ENCODE measurements at places on chromosomes 3 and 15. TPM values are rescaled to one million over a fixed set of nuclear protein-coding genes. Genes with fewer than 3 reads are reported as not detected.

Gene UROC1
- total RNA-seq = not detected

Gene TRAT1
- total RNA-seq = 0.98 TPM

Gene FBXL2
- total RNA-seq = 5.9 TPM

Gene PRSS50
- total RNA-seq = not detected

Gene CACNA2D3
- 17.2 TPM for total RNA-seq

Gene CAMK1
- total RNA-seq = 42.5 TPM

Gene REC114
- total RNA-seq = not detected

Gene TTLL13
- not detected for total RNA-seq

Gene UTS2B
- 1.7 TPM for total RNA-seq

Gene AKAP13
- total RNA-seq = 177 TPM

DNA sequence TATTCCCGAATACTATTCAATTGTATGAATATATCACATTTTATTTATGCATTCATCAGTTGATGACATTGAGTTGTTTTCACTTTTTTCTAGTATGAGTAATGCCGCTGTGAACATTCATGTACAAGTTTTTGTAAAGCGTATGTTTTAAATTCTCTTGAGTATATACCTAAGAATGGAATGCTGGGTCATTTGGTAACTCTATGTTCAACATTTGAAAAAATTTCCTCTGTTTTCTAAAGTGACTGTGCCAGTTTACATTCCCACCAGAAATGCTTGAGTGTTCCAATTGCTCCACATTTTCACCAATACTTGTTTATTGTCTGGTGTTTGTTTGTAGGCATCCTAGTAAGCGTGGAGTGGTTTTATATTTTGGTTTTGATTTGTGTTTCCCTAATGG lies 144.5 kb downstream of the EPHA6 start:
- no peak for DNase-seq

- DNase-seq = no peak
These were observed 1029.5 kb upstream of the NR2F2 start for GRCh38 chr15:95300958-95301357.

DNA sequence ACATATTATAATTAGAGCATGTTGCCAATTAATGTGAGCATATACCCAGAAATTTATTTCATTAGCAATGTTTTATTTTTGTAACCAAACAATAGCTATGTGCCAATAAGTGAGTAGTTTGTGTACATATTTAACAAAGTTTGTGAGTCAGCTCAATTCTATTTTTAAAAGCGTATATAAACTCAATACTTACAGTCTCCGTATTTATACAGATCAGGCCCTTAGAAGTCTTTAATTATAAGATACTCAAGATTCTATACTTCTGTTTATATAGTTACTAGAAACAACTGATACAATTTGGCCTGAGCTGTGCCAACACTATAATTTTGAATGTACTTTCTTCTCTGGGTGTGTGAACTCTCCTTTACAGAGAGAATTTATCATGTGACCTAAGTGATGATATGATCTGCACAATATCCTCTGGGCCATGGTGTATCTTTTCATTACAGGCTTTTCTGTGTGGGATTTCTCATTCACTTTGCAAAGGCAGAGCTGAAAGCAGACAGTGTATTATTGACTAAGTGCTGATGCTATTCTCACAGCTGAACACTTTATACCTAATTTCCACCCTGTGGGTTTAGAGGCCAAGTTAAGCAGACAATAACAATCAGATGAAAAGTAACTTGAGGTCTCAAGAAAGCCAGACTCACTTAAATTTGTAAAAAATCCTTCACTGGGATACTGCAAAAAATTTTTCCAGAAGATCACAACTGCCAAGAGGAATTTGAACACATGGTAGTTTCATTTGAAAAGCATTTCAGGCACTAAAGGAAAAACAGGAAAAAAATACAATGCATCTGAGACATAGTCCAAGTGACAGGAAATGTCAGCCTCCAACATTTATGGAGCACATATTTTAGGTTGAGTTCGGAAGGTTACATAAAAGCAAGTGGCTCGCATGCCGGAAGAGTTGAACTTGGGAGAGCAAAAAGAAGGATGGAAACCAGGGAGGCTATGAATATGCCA lies 277.9 kb upstream of the SEMA6D start:
- DNase-seq = no peak

- no peak for DNase-seq
These were observed 77.0 kb downstream of the PGPEP1L start for GRCh38 chr15:98930576-98930975.

DNA sequence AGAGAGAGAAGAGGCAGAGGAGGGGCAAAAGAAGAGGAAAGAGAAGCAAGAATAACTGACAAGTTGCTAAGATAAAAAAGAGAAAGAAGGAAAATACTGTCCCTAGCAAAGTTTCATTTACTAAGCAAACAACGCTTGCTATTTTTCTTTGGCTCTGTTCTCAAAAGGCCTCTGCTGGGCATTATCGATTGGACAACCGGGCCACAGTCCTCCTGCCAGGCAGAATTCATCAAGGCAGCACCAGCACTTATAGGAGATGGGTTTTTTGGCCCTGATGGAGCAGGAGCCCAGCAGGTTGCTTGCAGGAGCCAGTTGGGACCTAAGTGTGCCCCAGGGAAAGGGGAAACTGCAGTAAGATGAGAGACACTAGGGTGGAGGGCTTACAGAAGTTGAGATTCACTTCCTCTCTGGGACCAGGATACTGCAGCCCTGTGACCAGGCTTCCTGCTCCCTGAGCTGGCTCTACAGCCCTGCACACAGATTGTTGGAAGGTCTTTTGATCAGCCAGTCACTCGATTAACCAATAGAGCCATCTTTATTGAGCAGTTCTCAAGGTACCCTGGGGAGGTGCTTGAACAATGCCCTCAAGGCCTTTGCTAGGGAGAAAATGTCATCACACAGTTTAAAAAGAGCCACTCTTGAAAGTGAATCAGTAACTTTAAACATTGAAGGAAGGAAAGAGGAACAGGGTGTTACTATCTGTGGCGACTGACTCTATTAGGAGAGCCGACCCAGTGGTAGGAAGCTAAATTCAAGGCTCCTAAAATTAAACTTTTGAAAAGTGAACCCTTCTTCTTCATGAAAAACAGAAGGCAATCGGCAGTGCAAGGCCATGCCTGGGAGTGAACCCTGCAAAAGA lies 28.8 kb upstream of the GLCE start:
- no peak for DNase-seq

- no peak for DNase-seq
These were observed 304.9 kb upstream of the WNT5A start for GRCh38 chr3:55792009-55792408.

- no peak for DNase-seq
These were observed 2.4 kb upstream of the MYZAP start for GRCh38 chr15:57589281-57589680.

- no peak for DNase-seq
These were observed 58.6 kb upstream of the MNS1 start for GRCh38 chr15:56523521-56523920.

DNA sequence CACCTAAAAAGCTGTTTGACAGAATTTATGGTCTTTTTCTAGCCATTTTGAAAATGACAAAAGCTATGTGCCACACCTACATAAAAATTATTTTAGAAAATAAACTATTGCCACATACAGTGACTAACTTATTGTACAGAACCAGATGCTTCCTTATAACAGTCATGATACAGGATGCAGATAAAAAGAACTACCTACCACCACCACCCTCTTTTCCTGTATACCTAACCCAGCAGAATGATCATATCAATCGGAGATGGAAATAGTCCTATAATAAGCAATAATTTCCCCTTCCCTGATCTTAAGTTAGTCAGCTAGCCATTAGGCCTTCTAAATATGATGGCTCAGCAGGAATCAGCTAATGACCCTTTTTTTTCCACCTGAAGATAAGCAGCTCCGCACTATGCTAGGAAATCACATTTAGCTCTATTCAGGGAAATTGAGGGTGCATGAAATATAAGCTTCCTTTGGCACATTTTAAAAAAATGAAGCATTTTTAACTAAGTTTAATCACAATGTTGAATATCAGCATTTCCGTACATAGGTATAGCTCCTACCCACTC lies 155.5 kb upstream of the SETMAR start:
- no peak for DNase-seq

GRCh38 chr3:30340500-30340899 lies 265.9 kb upstream of the TGFBR2 start:
- DNase-seq = no peak

GRCh38 chr3:113758389-113759024 lies 11.7 kb downstream of the ATP6V1A start:
- no peak for DNase-seq

GRCh38 chr3:82773207-82773606 lies 1011.8 kb upstream of the GBE1 start:
- DNase-seq = no peak

DNA sequence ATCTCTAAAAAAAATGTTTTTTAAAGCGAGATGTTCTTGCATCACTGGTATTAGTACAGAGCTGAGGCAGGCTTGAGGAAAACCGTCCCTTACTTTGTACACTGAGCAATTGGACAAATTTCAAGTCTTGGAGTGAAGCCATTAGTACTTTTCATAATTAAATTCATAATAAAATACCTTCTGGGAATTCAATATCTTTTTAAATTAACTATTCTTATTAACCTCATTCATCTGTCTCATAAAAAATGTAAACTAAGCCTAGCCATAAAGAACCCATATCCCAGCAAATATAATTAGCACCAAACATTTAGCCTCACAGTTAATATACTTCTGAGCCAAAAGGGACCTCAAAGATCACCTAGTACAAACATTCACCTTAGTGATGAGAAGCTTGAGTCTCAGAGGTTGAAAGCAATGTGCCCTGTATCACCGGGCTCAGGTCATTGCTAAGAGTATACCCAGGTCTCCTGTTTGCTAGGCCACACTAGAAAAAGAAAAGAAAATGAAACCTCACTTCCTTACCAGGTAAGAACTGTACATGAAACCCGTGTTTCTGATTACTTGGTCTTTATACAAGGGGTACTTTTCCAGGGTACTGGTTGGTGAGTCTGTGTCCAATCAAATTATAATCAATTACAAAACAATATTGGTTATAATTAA lies 192.5 kb downstream of the ADAMTS9 start:
- no peak for DNase-seq

GRCh38 chr3:127613406-127613805 lies 15.2 kb downstream of the MCM2 start:
- DNase-seq = no peak

DNA sequence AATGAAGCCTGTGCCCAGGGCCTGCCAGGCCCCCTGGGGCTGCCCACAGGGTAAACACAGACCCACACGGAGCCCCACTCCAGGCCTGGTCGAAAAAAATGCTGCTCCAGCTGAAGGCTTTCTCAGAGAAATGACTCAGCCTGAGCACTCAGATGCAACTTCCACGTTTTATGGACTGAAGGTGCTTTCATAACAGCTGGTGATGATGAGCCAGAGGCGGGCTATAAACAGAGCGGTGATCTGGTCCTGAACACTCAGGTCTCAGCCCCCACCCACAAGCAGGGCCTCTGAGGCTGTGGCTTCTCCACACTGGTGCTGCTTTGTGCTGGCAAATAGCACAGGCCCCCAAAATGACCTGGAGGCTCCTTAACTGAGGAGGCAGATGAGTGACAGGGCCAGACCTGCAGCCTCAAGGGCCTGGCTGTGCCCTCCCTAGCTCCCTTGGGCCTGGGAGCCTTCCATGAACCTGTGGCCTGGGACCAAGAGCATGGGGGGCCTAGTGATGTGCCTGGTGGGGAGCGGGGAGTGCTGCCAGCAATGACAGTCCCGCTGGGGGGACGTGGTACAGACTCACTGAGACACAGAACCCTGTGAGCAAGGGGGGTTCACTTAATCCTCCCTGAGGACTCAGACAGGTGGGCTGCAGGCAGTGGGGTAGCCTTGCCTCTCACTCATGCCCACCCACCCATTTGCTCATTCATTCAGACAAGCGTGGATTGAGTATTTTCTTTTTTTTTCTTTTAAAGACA lies 23.0 kb upstream of the FURIN start:
- no peak for DNase-seq

- no peak for DNase-seq
These were observed 35.9 kb downstream of the SAXO2 start for GRCh38 chr15:82298520-82298919.

GRCh38 chr15:67025719-67026609 lies 39.4 kb upstream of the SMAD3 start:
- DNase-seq = no peak

GRCh38 chr3:141457624-141458236 lies 29.1 kb upstream of the RASA2 start:
- DNase-seq = no peak

GRCh38 chr3:79268422-79268821 lies 499.4 kb downstream of the ROBO1 start:
- no peak for DNase-seq

DNA sequence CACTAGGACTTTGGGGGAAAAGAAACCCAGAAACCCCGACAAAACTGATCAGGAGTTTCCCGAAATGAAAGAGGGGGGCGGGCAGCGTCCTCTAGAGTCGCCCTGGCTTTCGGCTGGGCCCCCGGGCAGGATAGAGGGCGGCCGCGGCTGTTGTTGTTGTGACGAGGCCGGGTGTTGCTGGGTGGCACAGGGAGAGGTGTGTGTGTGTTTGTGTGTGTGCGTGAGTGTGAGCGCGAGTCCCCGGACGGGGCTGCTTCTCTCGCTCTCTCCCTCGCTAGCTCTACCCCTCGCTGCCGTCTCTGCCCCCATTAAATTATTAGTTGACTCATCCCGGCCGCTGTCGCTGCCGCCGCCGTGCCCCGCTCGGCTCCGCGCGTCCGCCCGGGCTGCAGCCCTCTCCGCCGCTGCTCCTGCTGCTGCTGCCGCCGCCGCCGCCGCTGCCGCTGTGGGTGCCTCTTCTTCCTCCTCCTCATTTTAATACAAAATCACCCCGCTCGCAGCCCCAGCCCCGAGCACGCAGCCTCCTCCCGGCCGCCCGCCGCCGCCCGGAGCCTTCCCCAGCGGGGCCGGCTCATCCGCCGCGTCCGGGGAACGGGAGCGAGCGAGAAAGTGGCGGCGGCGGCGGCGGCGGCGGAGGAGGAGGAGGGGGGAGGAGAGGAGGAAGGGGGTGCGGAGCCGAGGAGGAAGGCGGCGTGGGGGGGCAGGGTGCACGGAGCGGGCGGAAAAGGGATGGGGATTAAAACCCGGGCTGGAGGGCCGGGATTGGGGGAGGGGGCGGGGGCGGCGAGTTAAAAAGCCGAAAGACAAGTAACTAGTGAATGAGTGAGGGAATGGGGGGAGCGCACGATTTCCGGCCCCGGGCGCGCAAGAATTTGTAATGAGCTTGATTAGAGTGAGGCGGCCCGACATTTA lies at the start of gene SATB1:
Gene SATB1 (minus strand): TSS at position 611 of the 912 bp plus-strand sequence. CDS start 4,372 bp downstream, outside the sequence.
- peak; percentile 88 for DNase-seq

DNA sequence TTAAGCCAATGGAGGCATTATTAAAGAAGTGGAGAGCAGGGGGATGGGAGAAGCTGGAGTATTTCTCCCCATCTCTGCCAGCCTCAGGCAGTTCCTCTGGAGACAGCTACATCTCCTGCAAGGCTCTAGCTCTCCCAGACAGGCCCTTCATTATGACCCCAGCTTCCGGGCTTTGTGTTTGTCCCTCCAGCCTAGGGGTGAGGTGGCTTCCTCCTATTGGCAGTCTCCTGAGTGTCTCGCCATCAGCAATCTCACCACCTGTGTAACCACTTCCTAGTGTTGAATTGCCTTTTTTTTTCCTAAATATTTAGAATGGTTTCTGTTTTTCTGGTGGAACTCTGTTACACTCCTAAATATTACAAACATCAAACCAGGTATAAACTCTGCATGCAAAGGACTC lies 122.3 kb downstream of the FAM174B start:
- DNase-seq = no peak
